ENCODE measurements at places on chromosomes 1 and 21.

GRCh38 chr1:23906731-23907130 lies 6.4 kb downstream of the CNR2 start:
- no peak for DNase-seq

DNA sequence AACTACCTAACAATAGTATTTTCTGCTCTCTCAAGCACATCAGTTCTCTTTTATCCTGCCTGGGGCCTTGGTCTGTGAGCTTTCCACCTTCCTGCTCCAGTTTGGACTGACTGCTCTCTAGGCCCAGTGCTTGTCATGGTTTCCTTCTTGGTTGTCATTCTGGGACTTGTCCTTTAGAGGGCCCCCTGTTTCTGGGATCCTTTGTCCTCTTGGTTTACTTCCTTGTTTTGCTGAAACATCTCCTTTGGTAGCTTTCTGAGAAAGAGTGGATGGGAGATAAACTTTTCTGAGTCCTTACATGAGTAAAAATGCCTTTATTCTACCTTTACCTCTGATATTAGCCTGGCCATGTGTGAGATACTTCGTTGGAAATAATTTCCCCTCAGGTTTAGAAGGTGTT lies 4.7 kb downstream of the SLC1A7 start:
- no peak for DNase-seq

DNA sequence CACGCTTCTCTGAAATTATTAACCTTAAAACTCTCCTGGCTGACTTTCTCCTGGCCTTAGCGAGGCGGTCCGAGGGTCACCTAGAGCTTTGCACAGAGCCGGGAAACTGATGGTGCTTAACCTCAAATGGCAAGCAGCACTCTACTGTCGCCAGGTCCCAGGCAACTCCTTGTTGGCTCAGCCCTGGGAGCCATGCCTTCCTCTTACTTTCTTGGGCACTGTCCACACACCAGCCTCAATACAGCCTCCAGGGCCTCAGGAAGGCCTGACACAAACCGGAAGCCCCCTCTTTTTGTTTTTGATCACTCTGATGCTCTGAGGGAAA lies 3.8 kb downstream of the TRABD2B start:
- DNase-seq = no peak

GRCh38 chr1:26142159-26142558 lies 16.7 kb upstream of the FAM110D start:
- no peak for DNase-seq

DNA sequence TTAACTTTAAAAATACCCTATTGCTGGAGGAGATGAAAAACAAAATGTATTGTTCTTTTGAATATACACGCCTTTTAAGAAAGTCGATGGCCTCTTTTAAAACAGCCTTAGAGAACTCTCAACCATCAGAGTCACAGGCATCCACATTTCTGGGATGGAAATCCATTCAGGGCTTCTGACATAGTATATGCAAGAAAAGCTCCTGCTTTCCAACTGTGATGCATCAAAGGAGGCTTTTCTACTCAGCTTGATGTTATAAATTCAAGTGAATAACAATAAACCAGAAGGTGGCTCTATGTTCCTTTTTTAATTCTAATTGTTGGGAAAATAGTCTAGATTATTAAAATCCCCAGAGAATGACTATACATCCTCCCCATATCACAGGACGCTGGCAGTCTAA lies 398.8 kb upstream of the CXADR start:
- no peak for DNase-seq

DNA sequence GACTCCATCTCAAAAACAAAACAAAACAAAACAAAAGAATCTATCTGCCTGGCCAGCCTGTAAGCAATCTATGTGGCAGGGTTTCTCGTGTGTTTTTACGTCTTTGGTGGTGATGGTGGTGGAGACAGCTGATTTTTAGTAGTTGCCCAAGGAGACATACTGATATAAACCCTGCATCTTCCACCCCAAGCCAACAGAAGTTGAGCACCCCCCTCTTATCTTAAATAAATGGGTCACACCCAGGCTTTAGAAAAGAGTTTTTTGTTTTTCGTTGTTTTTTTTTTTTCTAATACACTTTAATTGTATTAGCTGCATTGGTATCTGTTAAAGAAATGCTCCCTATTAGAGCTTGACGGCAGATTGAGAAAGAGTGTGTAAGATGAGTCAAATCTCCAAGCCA lies 134.7 kb downstream of the GLUL start:
- DNase-seq = no peak

DNA sequence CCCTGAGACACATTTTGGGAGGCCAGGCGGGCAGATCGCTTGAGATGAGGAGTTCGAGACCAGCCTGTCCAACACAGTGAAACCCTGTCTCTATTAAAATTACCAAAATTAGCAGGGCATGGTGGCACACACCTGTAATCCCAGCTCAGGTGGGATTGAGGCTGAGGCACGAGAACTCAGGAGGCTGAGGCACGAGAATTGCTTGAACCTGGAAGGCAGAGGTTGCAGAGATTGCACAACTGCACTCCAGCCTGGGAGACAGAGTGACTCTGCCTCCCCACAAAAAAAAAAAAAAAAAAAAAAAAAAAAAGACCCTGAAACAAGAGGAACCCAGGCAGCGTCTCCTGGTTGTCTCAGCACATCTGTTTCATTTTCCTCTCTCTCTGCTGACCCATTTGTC lies 24.2 kb downstream of the PGM1 start:
- no peak for DNase-seq

- DNase-seq = no peak
Measured at GRCh38 chr1:151479462-151479861, 20.2 kb upstream of the POGZ start.

GRCh38 chr1:20307026-20307425 lies 16.4 kb downstream of the VWA5B1 start:
- no peak for DNase-seq

DNA sequence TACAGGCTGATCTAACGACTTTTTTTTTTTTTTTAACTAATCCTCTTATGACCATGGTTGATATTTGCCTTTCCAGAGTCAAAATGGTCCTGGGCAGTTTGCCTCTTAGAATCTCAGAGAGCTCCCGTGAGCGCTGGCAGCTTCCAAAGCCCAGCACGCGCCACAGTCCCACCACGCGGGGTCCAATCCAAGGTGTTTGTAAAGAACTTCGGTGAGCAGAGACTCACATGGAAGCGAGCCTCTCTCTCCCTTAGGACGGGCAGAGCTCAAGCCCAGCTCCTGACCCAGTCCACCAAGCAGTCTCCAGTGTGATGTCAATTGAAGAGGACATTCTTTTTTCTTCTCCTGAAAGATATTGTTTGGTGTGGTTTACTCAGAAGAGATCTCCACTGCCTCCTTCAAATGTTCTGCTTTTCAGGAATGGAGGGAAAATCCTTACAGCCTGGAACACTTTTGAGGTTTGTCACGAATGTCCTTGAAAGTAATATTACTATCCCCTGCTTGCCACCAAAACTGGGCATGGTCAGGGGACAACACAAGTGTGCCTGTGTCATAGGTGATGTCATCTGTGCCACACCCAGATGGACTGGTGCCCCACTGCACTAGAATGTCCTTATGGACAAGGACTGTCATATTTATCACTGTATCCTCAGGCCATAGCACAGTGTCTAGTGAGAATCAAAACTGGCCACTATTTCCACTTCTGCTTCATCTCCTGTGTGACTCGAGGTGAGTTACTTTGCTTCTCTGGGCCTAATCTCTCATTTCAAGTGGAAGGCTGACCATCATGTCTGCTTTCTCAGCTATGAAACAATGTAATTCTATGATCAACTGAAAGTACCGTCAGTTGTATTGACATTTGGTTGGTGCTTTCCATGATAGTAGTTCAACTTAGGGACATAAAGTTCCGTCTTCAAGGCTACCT lies 97.4 kb upstream of the EDEM3 start:
- no peak for DNase-seq

- no peak for DNase-seq
Measured at GRCh38 chr1:231027136-231027925, 12.7 kb downstream of the FAM89A start.

DNA sequence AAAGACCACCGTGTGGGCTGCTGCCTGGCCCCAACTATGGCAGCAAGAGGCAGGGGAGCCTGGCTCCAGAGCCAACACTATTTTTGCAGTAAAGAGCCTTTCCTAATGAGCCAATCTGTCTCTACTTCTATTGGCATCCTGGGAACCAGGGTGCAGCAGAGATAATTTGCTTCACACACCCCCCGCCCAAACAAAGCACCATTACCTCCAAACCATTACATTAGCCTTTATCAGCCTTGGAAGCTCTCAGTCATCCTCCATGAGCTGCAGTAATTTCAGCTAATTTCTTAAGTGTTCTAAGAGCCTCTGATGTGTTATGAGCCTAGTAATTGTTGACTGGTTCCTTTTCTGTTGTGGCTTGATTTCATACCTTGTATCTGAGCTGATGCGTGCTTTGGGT lies 21.6 kb downstream of the ARMH1 start:
- DNase-seq = no peak

Measured in NCI-H2081 (cell line).